ENCODE measurements at places on chromosomes 2 and 18. TPM values are rescaled to one million over a fixed set of nuclear protein-coding genes. Genes with fewer than 3 reads are reported as not detected.

Gene PRSS56
- not detected for total RNA-seq

Gene SPDYA
- total RNA-seq = 0.23 TPM

Gene ASB18
- total RNA-seq = not detected

Gene IL1R1
- 16.3 TPM for total RNA-seq

Gene KLHL29
- total RNA-seq = 4.3 TPM

Gene ABCG5
- not detected for total RNA-seq

Gene COPS7B
- 29.0 TPM for total RNA-seq

Gene EPAS1
- 50.5 TPM for total RNA-seq

Gene TCF23
- not detected for total RNA-seq

Gene PARD6G
- total RNA-seq = 3.5 TPM

Gene SP5
- not detected for total RNA-seq

Gene FRZB
- not detected for total RNA-seq

Gene SNORC
- 2.8 TPM for total RNA-seq

Gene XPO1
- 171 TPM for total RNA-seq

Gene CCDC150
- 7.9 TPM for total RNA-seq

Gene ZEB2
- total RNA-seq = 50.0 TPM

Gene SLC4A3
- total RNA-seq = 0.97 TPM

Gene SRD5A2
- 0.05 TPM for total RNA-seq

Gene ZSWIM2
- total RNA-seq = not detected

Gene GYPC
- total RNA-seq = not detected

Gene TRIM43
- not detected for total RNA-seq

Gene LDLRAD4
- total RNA-seq = not detected

Gene ZNF385B
- 2.3 TPM for total RNA-seq

Gene RBM44
- 0.20 TPM for total RNA-seq

Gene FTCDNL1
- total RNA-seq = 2.1 TPM

Gene CNTNAP5
- not detected for total RNA-seq

Gene FAM228A
- total RNA-seq = not detected

Gene SOX11
- total RNA-seq = 0.03 TPM

Gene FLACC1
- 0.45 TPM for total RNA-seq

Gene RESP18
- total RNA-seq = not detected

Gene ALPG
- total RNA-seq = not detected

Gene LYPD6B
- 0.38 TPM for total RNA-seq

Gene G6PC2
- total RNA-seq = not detected

Gene CIB4
- not detected for total RNA-seq

Gene DNAH6
- total RNA-seq = 0.06 TPM

Gene ERFE
- 7.7 TPM for total RNA-seq

Gene SMAD7
- 2.1 TPM for total RNA-seq

Gene CACNB4
- total RNA-seq = 0.20 TPM

Gene UGT1A1
- total RNA-seq = not detected

Gene ITSN2
- total RNA-seq = 29.0 TPM

Gene DSG1
- total RNA-seq = not detected

Gene SPC25
- total RNA-seq = 10.8 TPM

Gene ATP8B1
- 0.25 TPM for total RNA-seq

Gene LYG2
- not detected for total RNA-seq

Gene CABYR
- total RNA-seq = 37.3 TPM

Gene GALNT14
- 21.8 TPM for total RNA-seq

Gene UXS1
- total RNA-seq = 29.8 TPM

Gene KATNAL2
- total RNA-seq = 0.87 TPM

Gene PGAP1
- total RNA-seq = 11.1 TPM

Gene RAX
- total RNA-seq = not detected

Gene APCDD1
- total RNA-seq = not detected

Gene EFR3B
- 7.0 TPM for total RNA-seq

Gene LANCL1
- 86.6 TPM for total RNA-seq

Gene C2orf80
- not detected for total RNA-seq

Gene TUBB8B
- 0.07 TPM for total RNA-seq

Gene TUBA3E
- total RNA-seq = not detected

Gene EDAR
- total RNA-seq = not detected

Measured in NCI-H460 (cell line).